ENCODE measurements at places on chromosomes 1 and 21.

DNA sequence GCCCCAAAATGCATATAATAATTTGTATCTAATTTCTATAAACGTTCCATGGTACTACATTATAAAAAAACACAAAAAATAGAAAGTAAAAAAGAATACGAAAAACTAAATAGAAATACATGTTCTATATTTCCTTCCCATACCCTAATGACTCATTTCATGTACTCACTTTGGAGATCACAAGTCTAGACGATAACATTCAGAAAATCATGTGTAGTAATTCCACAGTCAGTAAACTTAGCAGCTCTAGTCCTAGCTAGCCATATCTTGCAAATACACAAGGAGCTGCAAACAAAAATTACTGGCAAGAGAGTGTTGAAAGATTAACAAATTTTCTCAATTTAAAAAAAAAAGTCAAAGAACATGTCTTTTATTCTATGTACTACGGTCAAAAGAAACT, 1.4 kb downstream of the GOLPH3L start:
- DNase-seq, result no peak

GRCh38 chr21:15687208-15687607, 42.6 kb upstream of the USP25 start:
- DNase-seq, result no peak

DNA sequence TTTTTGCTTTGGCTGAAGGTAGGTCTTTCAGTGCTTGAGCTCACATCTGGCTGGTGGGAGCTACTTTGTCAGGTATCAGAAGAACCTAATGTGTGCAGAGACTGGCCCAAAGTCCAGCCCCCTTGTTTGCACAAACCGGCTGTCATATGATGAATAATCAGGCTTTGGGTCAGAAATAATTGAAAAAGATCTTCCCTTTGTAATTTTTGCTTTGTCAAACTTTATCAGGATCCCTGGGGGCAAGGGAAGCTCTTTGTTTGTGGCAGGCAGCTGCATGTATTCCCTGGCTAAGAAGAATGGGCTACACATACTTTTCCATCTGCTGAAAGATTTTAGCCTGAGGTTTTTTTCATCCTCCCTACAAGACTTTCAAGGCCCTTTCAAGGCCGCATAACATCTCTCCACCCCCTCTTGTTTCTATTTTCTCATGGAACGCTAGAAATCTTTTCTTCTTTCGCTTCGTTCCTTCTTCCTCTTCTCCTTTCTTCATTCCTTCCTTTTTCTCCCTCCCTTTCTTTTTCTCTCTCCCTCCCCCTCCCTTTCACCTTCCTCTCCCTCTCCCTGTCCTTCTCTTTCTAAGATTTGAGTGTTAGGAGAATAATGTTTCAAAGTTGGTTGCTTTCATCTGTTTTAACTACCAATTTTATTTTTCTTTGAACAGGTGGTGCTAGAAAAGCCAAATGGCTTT, 25.5 kb downstream of the TUFT1 start:
- no peak for DNase-seq

- DNase-seq, result no peak
Measured at GRCh38 chr1:8976338-8976737, 30.7 kb downstream of the CA6 start.

- no peak for DNase-seq
Measured at GRCh38 chr1:97739596-97740103, 181.2 kb downstream of the DPYD start.

DNA sequence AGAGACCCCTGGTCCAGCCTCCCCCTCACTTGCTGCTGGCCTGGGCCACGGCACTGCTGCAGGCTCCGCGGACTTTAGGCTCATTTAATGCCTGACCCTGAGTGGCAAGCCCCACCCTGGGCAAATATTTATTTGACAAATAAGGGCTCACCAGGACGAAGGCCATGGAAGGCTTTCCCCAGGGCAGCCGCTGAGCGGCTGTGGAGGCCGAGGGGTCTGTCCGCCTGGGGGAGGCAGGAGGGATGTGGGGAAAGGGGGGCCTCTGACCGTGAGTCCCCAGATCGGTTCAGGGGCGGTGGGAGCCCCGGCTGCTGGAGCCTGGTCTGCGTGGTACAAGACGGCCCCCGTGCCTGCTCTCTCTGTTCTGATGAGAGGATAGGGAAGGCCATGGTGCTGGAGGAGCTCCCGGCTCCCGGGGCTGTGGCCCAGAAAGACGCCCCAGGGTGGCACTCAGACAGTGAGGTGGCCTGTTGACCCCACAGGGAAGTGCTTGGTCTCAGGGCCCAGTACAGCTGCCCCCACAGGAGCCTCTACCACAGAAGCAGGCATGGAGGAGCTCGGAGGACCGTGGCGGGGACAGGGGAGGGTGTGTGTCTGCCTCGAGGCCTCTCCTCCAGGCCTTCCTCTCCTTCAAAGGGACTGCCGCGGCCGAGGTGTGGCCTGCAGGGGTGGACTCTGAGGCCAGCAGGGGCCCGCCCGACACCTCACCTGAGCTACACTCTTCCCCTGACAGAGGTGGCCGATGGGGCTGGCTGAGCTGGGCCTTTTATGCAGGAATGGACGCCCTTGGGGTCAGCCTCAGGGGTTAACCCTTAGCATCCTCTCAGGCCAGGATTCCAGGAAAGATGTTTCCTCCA, 9.1 kb upstream of the C1orf159 start:
- DNase-seq, result no peak

GRCh38 chr1:203167026-203167912, 8.4 kb downstream of the MYBPH start:
- no peak for DNase-seq

- DNase-seq, result no peak
Measured at GRCh38 chr1:164670786-164671185, 111.8 kb downstream of the PBX1 start.

DNA sequence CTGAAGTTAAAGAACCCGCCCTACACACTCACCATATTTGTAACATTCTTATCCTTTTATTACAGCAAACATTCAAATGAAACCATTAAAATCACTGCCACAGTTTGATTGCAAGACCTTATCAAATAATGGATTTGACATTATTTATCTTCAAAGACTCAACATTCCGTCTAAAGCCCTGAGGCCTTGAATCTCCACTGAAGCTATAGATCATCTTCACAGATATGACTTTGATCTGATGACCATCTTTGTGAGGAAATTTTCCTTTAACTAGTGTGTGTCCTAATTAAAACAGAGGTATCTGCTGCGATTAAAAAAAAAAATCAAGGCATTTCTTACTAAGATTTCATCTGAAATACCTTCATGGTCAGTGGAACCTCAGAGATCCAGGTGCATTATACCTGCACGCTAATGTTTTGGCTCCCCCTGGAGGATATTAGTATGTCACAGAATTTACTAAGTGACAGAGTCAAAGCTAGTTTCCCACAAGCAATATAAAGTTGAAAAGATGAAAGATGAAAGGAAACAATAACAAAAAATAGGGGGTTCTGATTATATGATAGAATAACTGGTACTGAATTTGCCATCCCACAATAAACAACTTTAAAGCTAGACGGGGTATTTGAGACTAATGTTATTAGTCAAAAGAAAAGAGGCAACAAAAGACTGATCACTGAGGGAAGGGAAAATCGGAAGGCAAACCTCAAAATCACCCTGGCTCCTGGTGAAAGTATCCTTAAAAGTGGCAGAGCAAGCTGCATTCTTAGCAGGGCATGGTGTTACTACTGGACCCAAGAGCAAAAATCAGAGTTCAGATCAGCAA, 923.4 kb downstream of the NCAM2 start:
- no peak for DNase-seq

- no peak for DNase-seq
Measured at GRCh38 chr1:38840281-38840680, 19.3 kb downstream of the RRAGC start.

DNA sequence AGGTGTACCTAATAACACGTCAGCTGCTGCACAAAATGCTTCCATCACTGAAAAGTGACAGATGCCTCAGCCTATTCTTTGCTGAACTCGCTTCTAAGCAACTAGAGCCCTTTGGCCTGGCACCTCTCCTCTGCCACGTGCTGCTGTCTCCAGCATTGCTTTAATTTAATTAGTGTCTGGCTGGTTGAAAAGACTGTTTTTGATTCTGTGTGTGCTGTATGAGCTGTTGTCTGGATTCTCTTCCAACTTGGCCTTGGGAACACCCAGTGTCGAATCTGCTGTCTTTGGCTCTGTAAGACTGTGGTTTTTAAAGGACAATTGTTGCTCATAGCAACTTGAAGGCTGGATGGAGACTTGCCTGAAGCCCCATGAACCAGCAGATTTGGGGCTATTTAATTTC, 109.5 kb downstream of the PSMG1 start:
- no peak for DNase-seq

DNA sequence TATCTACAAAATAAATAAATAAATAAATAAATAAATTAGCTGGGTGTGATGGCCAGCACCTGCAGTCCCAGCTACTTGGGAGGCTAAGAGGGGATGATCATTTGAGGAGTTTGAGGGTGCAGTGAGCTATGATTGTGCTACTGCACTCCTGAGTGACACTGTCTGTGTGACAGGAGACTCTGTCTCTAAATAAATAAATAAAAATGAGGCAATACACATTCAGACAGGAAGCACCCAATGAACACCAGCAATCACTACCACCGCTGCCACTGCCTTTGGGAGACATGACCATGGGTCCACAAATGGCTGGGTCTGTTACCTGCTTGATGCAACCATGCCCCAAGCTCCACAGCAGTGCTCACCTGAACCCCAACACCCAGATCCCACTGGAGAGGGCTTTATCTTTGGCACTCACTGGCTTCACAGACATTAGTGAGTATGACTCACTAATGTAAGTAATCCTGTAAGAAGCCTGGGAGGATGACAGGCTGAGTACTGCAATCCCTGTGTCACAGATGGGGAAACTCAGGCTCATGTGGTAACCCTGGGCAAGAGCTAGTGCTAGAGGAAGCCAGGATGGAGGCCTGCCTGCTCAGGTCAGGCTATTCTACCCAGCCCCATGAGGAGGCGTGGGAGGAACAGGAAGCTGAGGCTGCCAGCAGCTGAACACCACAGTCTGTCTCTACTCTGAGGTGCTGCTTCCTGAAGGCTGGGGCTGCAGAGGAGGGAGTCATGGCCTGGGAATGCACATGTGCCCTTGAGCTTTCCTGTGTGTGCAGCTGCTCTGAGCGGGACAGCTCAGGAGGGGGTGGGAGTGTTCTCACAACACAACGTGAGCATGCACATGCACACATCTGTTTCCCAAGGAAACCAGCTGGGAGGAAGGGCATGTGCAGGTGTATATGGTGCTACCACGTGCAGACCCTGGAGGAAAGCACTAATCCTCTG, 43.0 kb downstream of the SLC9A1 start:
- peak; percentile 45 for DNase-seq

DNA sequence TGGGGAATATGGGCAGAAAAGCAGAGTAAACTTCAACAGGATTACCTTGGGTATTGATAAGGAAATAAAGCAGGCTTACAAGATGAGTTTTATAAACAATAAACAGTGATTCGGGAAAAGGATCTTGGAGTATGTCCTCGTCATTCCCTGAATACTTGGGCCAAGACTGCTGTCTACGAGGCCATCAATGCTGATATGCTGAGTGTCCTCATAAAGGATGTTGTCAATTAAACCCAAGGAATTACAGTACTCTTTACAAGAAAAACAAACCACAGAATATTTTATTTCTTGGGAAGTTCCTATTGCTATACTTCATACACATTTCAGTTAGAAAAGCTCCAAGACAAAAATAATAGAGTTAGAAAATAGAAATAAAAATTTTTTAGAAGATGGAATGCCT, 34.9 kb downstream of the ATP1B1 start:
- DNase-seq, result no peak

DNA sequence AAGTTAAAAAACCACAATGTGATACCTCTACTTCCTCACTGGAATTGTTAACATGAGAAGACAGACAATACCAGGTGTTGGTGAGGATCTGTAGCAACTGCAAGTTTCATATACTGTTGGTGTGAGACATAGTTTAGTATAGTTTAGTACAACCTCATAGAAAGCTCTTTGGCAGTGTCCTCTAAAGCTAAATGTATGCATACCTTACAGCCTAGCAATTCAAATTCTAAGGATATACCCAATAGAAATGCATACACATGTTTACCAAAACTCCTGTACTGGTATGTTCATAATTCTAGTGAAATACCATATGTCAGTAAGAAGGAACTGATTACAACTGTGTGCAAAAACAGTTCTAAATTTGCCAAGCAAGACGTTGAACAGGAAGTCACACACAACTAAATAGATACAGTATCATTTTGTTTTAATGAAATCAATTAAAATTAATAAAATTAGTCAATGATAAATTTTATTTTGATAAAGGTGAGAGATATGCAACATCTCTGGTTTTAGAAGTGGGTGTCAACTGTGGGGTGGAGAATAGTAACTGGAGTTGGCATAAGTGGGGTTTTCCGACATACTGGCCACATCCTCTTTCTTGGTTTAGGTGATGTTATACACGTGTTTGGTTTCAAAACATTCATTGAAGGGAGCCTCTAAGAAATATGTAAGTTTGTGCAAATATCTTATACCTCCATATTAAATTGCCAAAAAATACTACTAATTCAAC, 450.7 kb downstream of the PTPRC start:
- no peak for DNase-seq

DNA sequence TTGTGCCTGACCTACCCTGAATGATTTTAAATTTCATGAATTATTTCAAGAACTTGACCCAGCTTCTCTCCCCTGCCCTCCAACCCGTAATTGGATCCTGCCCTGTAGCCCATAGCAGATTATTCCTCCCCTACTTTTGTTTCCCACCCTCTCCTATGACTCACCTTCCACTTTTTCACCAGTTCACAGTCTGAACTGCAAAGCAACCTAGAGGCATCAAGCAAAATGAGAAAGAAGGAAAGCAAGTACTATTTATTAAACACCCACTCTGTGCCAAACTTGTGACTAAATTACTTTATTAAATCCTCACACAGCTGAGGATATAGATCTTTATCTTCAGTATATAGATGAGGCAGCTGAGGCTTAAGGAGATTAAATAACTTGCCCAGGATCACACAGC, 20.7 kb upstream of the IKBKE start:
- DNase-seq, result no peak

- DNase-seq, result peak; percentile 27
Measured at GRCh38 chr21:46097336-46098293, at the start of gene COL6A2. COL6A2 (plus strand) TSS chr21:46098112.

DNA sequence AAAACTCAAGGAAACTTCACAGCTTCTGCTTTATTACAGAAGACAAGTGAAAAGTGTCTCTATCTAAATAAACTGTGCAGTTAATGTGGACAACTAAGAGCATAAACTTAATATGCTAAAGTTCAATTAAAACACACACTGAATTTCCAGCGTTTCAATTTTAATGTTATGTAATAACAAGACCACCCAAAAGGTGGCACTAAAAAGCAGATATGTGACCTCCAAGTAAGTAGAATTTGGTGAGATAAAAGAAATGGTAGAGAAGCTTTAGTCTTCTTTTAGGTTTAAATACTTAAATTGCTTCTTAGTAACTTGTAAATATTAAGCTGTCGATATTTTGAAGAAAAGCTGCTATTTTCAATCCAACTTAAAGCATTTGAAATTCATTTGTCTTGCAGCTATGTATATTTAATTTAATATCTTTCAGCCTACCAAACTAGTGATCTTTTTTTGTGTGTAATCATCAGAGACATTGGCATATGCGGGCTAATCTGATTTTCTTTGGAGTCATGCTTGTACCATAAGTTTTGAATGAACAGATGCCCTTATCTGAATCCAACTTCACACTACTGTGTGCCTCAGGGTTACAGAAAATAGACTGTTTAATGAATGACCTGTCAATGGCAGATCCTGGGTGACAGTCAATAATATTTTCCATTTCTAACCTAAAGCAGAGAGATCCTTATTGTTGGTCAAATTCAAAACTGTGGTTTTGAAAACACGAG, 36.5 kb upstream of the ADAMTS1 start:
- DNase-seq, result no peak

- no peak for DNase-seq
Measured at GRCh38 chr1:210801501-210801900, 332.4 kb downstream of the KCNH1 start.
